Activated naive CD8-positive, alpha-beta T cell treated with anti-CD3 and anti-CD28 coated beads, Interleukin-2, amount 10 ng/mL, durations not matched to agents 7 days and 5 days (primary cell): ENCODE measurements at places on chromosomes 3 and 15. TPM values are rescaled to one million over a fixed set of nuclear protein-coding genes. Genes with fewer than 3 reads are reported as not detected.
A peak's percentile ranks its signal among the peaks of the same experiment; 100 is the strongest.

- peaks cover 7% of the 10 kb centered on the region for H3K27me3 ChIP-seq
- peaks cover 1% of the 10 kb centered on the region for H3K36me3 ChIP-seq
- H3K27ac ChIP-seq, result no peak overlapping the region
- no peak for DNase-seq
- H3K4me1 ChIP-seq, result no peaks in the 10 kb centered on the region
- no peak overlapping the region for H3K4me3 ChIP-seq
These were observed 91.5 kb downstream of the GPR156 start for GRCh38 chr3:120193554-120193953.

DNA sequence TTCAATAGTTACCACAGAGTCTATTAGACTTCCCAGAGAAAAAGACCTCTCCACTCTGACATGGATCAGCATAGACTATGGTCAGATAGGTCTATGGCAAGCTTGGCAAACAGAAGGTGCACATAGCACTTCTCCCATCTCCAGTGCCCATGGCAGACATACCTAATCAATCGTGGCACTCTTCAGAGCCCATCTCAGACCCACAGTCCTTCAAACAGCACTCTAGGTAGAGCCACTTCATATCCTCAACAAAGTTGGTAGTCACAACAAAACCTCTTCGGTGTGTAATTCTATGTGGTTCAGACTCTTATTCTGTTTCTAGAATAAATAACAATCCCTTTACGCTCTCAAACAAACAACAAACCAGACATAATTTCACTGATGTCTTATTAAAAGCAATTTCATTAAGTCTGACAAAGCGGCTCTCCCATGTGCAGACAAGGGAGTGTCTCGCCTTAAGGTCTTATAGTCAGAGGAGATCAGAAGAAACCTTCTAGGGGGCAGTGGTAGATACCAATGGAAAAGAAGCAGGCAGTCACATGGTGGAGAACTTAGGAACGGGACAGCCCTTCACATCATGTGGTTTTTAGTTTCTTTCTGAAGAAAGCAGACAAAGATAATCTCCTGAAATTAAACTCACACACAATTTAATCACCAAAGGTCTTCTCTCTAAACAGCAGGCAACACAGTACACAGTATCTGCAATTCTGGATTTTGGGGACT lies 483.4 kb downstream of the FOXP1 start:
- no peak for DNase-seq
- H3K27ac ChIP-seq, result peak overlapping the region; percentile 22
- peaks cover 51% of the 10 kb centered on the region for H3K36me3 ChIP-seq
- peaks cover 69% of the 10 kb centered on the region for H3K4me1 ChIP-seq

Gene LEKR1
- total RNA-seq, result 1.5 TPM

DNA sequence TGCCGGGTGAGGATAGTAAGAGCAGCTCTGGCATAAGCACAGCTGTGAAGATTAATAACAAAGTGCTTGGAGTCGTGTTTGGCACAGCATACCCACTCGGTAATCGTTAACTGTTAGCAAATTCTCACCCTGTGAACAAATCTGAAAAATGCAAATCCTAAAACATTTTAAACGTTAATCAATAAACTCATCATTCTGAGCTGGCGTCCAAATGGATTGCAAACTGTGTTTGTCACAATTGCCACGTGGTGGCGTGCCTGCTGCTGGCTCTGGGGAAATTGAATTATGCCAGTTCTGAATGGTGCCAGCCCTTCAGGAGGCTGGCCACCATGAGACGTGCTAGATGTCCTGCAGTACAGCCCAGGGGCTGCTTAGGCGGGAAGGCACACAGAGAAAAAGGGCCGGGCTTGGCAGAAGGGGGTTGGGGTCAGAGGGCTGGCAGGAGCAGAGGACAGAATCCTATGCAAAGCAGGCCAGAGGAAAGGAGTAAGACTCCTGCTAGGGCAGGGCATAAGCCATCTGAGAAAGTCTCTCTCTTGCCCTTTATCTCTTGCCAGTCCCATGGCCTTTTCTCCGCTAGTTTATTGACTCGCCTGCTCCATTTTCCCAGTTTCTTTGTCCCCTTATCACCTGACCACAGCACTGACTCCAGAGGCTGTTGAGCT lies 22.1 kb upstream of the POLG start:
- DNase-seq, result no peak
- no peak overlapping the region for H3K27ac ChIP-seq
- no peaks in the 10 kb centered on the region for H3K36me3 ChIP-seq
- H3K4me1 ChIP-seq, result peaks cover 9% of the 10 kb centered on the region

- DNase-seq, result no peak
- H3K36me3 ChIP-seq, result no peaks in the 10 kb centered on the region
- H3K4me3 ChIP-seq, result no peak overlapping the region
- peaks cover 6% of the 10 kb centered on the region for H3K27me3 ChIP-seq
- no peaks in the 10 kb centered on the region for H3K4me1 ChIP-seq
- no peak overlapping the region for H3K27ac ChIP-seq
These were observed 17.2 kb upstream of the CCR4 start for GRCh38 chr3:32934150-32934742.

DNA sequence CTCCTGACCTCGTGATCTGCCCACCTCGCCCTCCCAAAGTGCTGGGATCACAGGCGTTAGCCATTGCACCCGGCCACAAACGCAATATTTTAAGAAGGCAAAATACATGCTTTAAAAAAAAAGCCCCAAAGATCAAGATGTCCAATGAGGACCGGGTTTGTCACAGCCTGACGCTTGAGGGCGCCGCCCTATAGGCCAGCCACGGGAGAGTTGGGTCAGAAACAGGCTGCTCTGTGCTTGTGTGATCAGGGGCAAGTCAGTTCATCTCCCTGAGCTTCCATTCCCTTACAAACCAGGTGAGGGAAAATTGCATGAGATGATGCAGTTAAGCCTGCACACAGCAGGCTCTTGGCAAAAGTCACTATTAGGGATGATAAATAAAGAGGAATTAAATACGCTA lies 23.9 kb downstream of the FAM174B start:
- no peak for DNase-seq
- no peaks in the 10 kb centered on the region for H3K36me3 ChIP-seq
- no peak overlapping the region for H3K4me3 ChIP-seq

Gene CADPS
- not detected for total RNA-seq

Gene CFAP92
- total RNA-seq, result 0.22 TPM

- DNase-seq, result no peak
- H3K4me1 ChIP-seq, result no peaks in the 10 kb centered on the region
- no peak overlapping the region for H3K4me3 ChIP-seq
- H3K27ac ChIP-seq, result no peak overlapping the region
- no peaks in the 10 kb centered on the region for H3K36me3 ChIP-seq
These were observed 55.7 kb upstream of the SMAD6 start for GRCh38 chr15:66646308-66646707.

GRCh38 chr3:62039586-62039985 lies 333.8 kb downstream of the FEZF2 start:
- H3K4me3 ChIP-seq, result no peak overlapping the region
- H3K4me1 ChIP-seq, result no peaks in the 10 kb centered on the region
- no peak for DNase-seq
- H3K27me3 ChIP-seq, result peaks cover 2% of the 10 kb centered on the region

DNA sequence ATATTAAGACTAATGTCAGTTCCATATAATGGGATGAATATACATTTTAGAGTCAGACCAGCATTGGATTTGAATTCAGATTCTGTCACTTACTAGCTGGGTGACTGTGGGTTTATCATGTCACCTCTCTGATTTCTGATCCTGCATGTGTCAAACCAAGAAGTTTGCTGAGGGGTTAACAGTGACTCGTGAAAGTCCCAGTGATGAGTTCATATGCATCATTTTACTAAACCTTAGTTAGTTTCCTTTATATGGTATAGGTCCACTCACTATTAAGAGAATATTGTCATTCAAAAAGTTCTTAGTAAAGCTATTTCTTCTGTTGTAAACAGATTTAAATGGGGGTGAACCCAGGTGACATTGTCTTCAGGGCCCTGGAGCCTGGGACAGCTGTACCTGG lies 102.3 kb downstream of the ZNF621 start:
- H3K27me3 ChIP-seq, result peaks cover 7% of the 10 kb centered on the region
- no peak overlapping the region for H3K4me3 ChIP-seq
- H3K4me1 ChIP-seq, result no peaks in the 10 kb centered on the region
- no peak overlapping the region for H3K27ac ChIP-seq

Gene OSTN
- total RNA-seq, result not detected

DNA sequence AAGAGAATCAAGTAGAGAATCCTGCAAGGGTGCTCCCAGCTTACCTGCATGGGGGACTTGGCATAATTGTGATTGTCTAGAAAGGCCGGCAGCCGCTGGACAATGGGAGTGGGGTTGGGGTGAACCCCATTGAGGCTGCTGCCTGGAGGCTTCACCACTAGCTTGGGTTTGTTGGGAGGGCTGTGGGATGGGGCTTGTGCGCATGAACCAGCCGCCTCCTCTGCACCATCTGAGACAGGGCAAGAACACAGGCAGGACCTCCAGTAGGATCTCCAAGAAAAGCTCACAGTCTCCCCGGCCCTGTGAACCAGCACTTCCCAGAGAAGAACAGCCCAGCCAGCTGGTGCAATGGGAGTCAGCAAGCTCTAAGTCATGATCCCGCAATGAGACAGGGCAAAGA lies 39.8 kb downstream of the SEMA3G start:
- H3K36me3 ChIP-seq, result peaks cover 22% of the 10 kb centered on the region
- H3K4me3 ChIP-seq, result no peak overlapping the region
- no peak overlapping the region for H3K27ac ChIP-seq
- no peaks in the 10 kb centered on the region for H3K27me3 ChIP-seq
- DNase-seq, result peak; percentile 26

Gene CLDN18
- total RNA-seq, result not detected

Gene CPEB1
- 0.58 TPM for total RNA-seq

Gene ST8SIA2
- not detected for total RNA-seq

Gene BSN
- total RNA-seq, result 0.14 TPM

GRCh38 chr15:95131131-95131556 lies 899.8 kb downstream of the MCTP2 start:
- H3K27ac ChIP-seq, result no peak overlapping the region
- no peaks in the 10 kb centered on the region for H3K4me1 ChIP-seq
- H3K4me3 ChIP-seq, result no peak overlapping the region
- DNase-seq, result no peak

Gene ATP13A5
- total RNA-seq, result not detected

Gene FRMD5
- not detected for total RNA-seq

GRCh38 chr3:77052051-77052501 lies 12.2 kb downstream of the ROBO2 start:
- no peak for DNase-seq
- H3K4me3 ChIP-seq, result no peak overlapping the region
- no peak overlapping the region for H3K27ac ChIP-seq
- H3K27me3 ChIP-seq, result no peaks in the 10 kb centered on the region
- no peaks in the 10 kb centered on the region for H3K4me1 ChIP-seq
- H3K36me3 ChIP-seq, result no peaks in the 10 kb centered on the region

GRCh38 chr3:126996905-126997304 lies 14.0 kb downstream of the PLXNA1 start:
- H3K4me1 ChIP-seq, result no peaks in the 10 kb centered on the region
- no peaks in the 10 kb centered on the region for H3K36me3 ChIP-seq
- H3K27me3 ChIP-seq, result no peaks in the 10 kb centered on the region
- H3K27ac ChIP-seq, result no peak overlapping the region
- H3K4me3 ChIP-seq, result no peak overlapping the region

DNA sequence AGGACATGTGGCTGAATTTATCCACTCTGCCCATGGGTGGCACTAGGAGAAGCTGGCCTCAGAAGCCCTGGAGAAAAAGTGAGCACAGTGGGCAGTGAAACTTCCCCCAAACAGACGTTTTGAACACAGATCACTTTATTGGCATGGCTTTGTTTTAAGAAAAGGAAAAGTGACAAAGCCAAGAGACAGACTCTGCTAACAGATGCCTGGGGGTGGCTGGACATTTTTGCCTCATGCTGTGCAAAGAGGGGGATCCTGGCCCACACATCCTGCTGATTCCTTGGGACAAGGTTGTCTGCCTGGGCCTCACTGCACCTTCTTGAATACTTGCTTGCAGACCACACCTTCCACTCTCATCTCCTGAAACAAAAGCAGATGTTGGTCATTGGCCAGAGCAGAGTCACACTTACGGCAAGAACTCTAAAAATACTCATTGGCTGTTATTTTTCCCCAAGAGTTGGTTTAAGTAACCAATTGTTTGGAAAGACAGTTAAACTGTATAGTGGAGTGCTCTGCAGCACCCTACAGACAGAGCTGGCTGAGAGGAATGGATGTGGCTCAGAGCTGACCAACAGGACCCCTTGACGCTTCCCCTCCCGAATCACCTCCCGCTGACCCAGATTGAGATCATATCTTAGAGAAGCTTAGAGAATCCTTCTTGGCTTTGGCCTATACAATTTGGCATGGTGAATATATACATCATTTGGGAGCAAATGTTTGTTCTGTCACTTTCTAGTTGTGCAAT lies 22.0 kb downstream of the RBP1 start:
- H3K36me3 ChIP-seq, result no peaks in the 10 kb centered on the region
- H3K4me3 ChIP-seq, result no peak overlapping the region
- DNase-seq, result no peak
- H3K27ac ChIP-seq, result no peak overlapping the region
- H3K27me3 ChIP-seq, result no peaks in the 10 kb centered on the region

GRCh38 chr3:142027735-142028134 lies 121.6 kb downstream of the TFDP2 start:
- H3K27me3 ChIP-seq, result no peaks in the 10 kb centered on the region
- peaks cover 12% of the 10 kb centered on the region for H3K4me1 ChIP-seq
- peak overlapping the region; percentile 86 for H3K4me3 ChIP-seq
- DNase-seq, result no peak
- peak overlapping the region; percentile 68 for H3K27ac ChIP-seq
- H3K36me3 ChIP-seq, result peaks cover 2% of the 10 kb centered on the region

DNA sequence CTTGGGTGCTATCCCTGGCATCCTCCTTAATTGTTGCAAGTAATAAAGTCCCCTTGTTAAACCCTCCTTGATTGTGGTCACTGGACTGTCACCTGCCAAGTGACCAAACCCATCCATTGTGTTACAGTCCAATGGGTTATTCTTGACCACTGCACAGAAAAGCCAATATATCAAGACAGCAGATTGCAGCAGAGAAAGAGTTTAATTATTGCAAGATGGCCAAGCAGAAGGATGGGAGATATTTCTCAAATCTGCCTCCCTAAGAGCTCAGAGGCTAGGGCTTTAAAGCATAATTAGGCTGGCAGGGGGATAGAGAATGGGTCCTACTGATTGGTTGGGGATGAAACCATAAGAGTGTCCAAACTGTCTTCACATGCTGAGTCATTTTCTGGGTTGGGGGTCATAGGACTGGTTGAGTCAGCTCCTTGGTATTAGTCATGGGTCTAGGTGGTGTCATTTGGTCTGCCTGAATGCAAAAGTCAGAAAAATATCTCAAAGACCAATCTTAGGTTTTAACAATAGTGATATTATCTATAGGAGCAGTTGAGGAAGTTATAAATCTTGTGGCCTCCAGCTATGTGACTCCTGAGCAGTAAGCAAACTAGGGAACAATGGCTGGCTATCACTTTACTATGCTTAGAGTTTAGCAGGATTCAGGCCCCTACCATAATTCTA lies 19.1 kb upstream of the XYLB start:
- peaks cover 1% of the 10 kb centered on the region for H3K4me1 ChIP-seq
- peaks cover 6% of the 10 kb centered on the region for H3K27me3 ChIP-seq
- no peaks in the 10 kb centered on the region for H3K36me3 ChIP-seq

GRCh38 chr15:34241376-34242330 lies 16.8 kb downstream of the EMC4 start:
- no peak overlapping the region for H3K4me3 ChIP-seq
- peaks cover 22% of the 10 kb centered on the region for H3K36me3 ChIP-seq
- H3K4me1 ChIP-seq, result peaks cover 16% of the 10 kb centered on the region
- no peaks in the 10 kb centered on the region for H3K27me3 ChIP-seq
- no peak overlapping the region for H3K27ac ChIP-seq
- no peak for DNase-seq
